ENCODE measurements at places on chromosomes 1 and 21. TPM values are rescaled to one million over a fixed set of nuclear protein-coding genes. Genes with fewer than 3 reads are reported as not detected.
A peak's percentile ranks its signal among the peaks of the same experiment; 100 is the strongest.

- H3K4me1 ChIP-seq: no peaks in the 10 kb centered on the region
- no peaks in the 10 kb centered on the region for H3K36me3 ChIP-seq
- peaks cover 9% of the 10 kb centered on the region for H3K27me3 ChIP-seq
- no peak overlapping the region for H3K4me3 ChIP-seq
- H3K27ac ChIP-seq: no peak overlapping the region
Measured at GRCh38 chr1:30111431-30111830, 612.0 kb downstream of the MATN1 start.

- H3K4me1 ChIP-seq: no peaks in the 10 kb centered on the region
- no peak for DNase-seq
- H3K27ac ChIP-seq: no peak overlapping the region
- H3K4me3 ChIP-seq: no peak overlapping the region
- H3K27me3 ChIP-seq: peaks cover 7% of the 10 kb centered on the region
Measured at GRCh38 chr21:45047257-45047656, 27.1 kb upstream of the ADARB1 start.

DNA sequence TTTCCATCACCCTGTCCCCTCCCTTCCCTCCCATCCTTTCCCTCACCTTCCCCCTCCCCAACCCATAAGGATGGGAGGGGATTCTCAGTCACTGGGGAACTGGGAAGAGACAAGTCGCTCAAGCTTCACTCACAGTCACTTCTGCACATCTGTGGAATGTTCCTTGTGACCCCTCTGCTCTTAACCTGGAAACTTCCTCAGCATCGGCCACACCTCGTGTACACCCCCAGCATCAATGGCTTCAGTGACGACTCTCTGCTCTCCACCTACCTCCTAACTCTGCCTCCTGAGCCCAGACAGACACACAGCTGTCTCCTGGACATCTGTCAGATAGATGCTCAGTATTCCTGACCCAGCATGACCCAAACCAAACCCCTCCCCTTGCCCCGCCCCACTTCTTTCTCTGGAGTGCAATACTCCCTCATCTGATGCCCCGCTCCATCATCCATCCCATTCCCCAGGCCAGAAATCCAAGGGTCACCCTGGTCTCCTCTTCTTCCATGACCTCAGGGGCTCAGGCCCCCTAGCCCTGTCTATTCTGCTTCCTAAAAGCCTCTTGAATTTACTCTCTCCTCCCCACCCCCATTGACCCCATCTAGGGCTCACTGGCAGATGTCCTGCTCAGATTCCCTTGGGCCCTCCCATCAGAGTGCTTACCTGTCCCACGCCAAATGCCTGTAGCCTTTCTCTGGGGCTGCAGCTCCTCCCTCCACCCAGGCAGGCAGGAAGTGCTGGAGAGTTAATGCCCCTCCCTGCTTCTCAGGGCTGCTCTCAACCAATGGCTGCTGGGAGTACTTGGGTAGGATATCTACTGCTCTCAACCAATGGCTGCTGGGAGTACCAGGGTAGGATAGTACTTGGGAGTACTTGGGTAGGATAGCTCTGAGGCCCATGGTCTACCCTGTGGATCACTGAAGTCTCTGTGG is 83.1 kb upstream of the CSF3R start:
- no peak overlapping the region for H3K27ac ChIP-seq
- no peaks in the 10 kb centered on the region for H3K36me3 ChIP-seq
- no peak overlapping the region for H3K4me3 ChIP-seq
- no peaks in the 10 kb centered on the region for H3K27me3 ChIP-seq
- no peak for DNase-seq

DNA sequence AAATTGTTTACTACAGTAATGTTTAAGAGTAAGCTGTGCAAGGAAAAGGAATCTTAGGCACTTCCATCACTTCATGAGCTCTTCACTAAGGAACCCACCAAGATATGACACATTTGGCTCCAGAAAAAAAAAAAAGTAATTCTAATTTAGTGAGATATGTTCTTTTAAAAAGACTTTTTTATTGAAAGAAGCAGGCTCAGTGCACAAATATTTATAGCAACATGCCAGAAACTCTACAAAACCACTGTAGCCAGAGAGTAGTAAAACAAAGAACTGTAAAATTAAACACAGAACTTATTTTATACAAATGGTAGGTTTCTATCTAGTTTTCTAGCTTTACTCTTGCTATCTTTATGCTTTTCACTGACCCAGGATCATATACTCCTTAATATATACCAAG is 434.6 kb upstream of the ADGRL2 start:
- H3K27me3 ChIP-seq: no peaks in the 10 kb centered on the region
- DNase-seq: no peak
- H3K36me3 ChIP-seq: no peaks in the 10 kb centered on the region
- H3K4me1 ChIP-seq: no peaks in the 10 kb centered on the region
- H3K4me3 ChIP-seq: no peak overlapping the region

- no peaks in the 10 kb centered on the region for H3K4me1 ChIP-seq
- H3K27ac ChIP-seq: no peak overlapping the region
- H3K27me3 ChIP-seq: no peaks in the 10 kb centered on the region
- no peak overlapping the region for H3K4me3 ChIP-seq
- no peaks in the 10 kb centered on the region for H3K36me3 ChIP-seq
Measured at GRCh38 chr21:14833241-14833640, 231.6 kb downstream of the NRIP1 start.

GRCh38 chr1:2499986-2500596 is 24.0 kb downstream of the PLCH2 start:
- peaks cover 26% of the 10 kb centered on the region for H3K4me1 ChIP-seq
- H3K4me3 ChIP-seq: no peak overlapping the region
- H3K27me3 ChIP-seq: no peaks in the 10 kb centered on the region
- no peaks in the 10 kb centered on the region for H3K36me3 ChIP-seq

DNA sequence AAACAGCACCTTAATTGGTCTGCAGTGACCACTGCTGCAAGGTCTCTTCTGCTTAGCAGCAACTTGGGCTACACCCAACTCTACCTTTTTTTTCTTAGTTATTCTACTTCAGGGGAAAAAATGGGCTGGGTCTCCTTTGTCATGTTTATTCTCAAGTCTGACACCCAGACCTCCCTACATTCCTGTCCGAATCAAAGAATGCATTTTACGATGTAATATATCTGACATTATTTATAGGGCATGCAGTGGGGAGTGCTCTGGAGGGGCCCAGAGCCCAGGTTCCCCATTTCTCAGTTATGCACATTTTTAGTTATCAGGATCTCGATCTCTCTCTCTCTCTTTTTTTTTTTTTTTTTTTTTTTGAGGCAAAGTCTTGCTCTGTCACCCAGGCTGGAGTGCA is 50.5 kb downstream of the OPTC start:
- H3K4me1 ChIP-seq: no peaks in the 10 kb centered on the region
- H3K36me3 ChIP-seq: no peaks in the 10 kb centered on the region
- H3K4me3 ChIP-seq: no peak overlapping the region

DNA sequence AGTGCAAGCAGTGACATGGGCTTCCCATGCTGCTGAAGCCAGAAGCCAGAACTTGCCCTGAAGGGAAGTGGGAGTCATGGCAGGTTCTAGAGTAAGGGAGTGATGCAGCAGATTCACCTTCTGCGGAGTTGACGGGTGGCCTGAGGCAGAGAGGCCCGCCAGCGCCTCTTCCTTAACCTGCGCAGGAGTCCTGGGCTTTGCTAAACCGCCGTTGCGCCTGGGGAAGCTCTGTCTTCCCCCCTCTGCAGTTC is 67.3 kb downstream of the OBSCN start:
- DNase-seq: peak; percentile 5
- H3K36me3 ChIP-seq: no peaks in the 10 kb centered on the region
- H3K4me3 ChIP-seq: no peak overlapping the region
- H3K4me1 ChIP-seq: peaks cover 8% of the 10 kb centered on the region
- peak overlapping the region; percentile 53 for H3K27ac ChIP-seq
- H3K27me3 ChIP-seq: no peaks in the 10 kb centered on the region

- H3K27ac ChIP-seq: no peak overlapping the region
- H3K4me1 ChIP-seq: no peaks in the 10 kb centered on the region
- H3K4me3 ChIP-seq: no peak overlapping the region
- DNase-seq: no peak
- H3K27me3 ChIP-seq: no peaks in the 10 kb centered on the region
Measured at GRCh38 chr1:69139007-69139406, 428.7 kb upstream of the LRRC7 start.

DNA sequence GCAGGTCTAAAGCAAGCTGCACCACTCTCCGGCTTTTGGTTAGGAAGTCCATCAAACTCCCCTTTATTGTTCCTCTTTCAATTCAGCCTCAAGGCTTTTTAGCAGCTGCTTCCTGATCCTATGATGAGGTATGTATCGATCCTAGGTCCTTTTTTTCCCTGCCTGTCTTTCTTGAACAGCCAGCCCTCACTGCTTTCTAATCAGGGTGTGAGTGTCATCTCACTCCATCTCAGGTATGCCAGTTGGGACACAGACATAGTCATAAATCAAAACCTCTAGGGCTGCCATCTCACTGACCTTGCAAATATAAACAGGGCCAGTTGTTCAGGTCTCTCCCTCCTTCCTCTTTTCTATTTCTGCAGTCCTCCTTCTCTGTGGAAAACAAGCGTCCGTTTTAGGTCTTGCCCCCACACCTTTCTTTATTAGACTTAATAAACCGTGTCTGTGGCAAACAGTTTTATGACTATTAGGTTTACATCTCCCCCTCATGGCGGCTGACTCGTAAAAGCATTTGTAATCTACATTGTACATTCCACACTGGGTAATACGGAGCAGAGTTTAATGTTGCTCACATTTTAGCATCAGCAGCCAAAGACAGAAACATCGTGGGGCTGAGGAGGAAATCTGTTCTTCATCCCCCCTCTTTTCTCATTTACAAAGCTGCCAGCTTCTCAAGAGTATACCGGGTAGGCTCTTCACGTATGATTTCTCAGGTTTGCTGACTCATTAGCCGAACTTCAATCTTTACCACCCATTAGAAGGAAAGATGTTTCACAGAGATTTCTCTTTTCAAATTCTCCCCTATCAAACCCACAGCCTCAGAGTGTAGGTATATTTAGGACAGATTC is 11.6 kb downstream of the STYXL2 start:
- peaks cover 26% of the 10 kb centered on the region for H3K4me1 ChIP-seq
- H3K36me3 ChIP-seq: no peaks in the 10 kb centered on the region
- H3K4me3 ChIP-seq: no peak overlapping the region
- H3K27me3 ChIP-seq: no peaks in the 10 kb centered on the region
- H3K27ac ChIP-seq: no peak overlapping the region
- no peak for DNase-seq

CCDC28B gene
- polyA plus RNA-seq: 8.6 TPM

OR2T2 gene
- not detected for polyA plus RNA-seq

KIF1B gene
- polyA plus RNA-seq: 4.7 TPM

MFAP2 gene
- not detected for polyA plus RNA-seq

AMY2A gene
- polyA plus RNA-seq: not detected

TTC22 gene
- 5.5 TPM for polyA plus RNA-seq

GFI1 gene
- 12.1 TPM for polyA plus RNA-seq

RNU11 gene
- not detected for polyA plus RNA-seq

AK5 gene
- polyA plus RNA-seq: 17.9 TPM

All from CD4-positive, alpha-beta memory T cell (primary cell).